Activated CD4-positive, alpha-beta T cell treated with anti-CD3 and anti-CD28 coated beads for 4 hours (primary cell): ENCODE measurements at places on chromosomes 11 and 22.

- DNase-seq: no peak
Measured at GRCh38 chr11:103995896-103996295, 40.5 kb upstream of the DDI1 start.

DNA sequence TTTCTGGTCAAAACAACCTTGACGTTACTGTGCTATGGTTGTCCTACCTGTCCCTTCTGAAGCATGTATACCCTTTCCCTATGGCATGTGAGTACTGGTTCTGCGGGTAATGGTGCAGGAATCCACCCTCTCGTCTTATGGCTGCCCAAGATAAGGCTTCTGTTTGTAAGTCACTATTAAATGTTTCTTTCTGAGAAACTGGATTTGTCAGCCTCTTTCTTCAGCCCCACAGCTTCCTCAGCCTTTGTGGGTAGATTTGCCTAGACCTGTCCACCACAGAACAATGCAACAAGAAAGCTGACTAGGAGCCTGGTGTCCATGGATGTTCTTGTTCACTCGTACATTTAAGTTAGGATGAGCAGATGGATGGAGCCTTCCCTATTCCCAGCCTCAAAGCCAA lies 14.4 kb downstream of the MMP7 start:
- no peak for DNase-seq

DNA sequence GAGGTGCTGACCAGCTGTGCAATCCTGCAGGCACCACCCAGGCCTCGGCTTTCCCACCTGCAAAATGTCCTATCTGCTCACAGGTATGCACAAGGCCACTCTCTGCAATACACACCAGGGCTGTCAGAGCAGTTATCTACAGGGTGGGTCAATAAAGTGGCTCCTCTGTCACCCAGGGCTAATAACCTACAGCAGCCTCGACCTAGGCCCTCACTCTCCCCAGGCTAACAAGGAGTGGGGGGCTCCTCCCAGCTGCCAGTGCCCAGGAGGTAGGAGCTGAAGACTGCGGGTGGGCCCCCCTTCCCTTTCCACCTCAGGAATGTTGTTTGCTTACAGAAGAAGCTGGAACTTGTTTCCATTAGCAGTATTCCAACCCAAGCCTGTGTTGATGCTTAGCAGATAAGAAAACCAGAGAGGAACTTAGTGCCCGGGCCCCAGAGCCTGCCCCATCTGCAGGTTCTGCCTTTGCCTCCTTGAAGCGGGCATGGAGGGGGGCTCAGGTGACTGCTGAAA lies 26.8 kb downstream of the MYH9 start:
- no peak for DNase-seq

DNA sequence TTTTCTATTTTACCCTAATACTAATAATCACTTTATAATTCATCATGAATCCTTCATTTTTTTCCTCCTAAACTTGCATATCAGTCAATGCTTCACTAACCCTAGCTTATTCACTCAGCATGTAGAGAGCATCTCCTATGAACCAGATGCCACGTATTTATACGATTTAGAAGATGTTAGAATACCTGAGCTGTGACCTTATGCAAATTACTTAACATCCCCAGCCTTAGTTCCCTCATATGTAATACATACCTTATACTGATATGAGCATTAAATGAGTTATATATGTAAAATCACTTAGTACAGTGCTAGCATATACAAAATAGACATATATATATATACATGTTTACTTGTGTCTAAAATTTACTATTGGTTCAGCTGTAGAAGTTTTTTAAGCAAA lies 9.0 kb downstream of the FAM76B start:
- no peak for DNase-seq

- DNase-seq: no peak
Measured at GRCh38 chr11:587546-587945, 11.3 kb downstream of the PHRF1 start.

DNA sequence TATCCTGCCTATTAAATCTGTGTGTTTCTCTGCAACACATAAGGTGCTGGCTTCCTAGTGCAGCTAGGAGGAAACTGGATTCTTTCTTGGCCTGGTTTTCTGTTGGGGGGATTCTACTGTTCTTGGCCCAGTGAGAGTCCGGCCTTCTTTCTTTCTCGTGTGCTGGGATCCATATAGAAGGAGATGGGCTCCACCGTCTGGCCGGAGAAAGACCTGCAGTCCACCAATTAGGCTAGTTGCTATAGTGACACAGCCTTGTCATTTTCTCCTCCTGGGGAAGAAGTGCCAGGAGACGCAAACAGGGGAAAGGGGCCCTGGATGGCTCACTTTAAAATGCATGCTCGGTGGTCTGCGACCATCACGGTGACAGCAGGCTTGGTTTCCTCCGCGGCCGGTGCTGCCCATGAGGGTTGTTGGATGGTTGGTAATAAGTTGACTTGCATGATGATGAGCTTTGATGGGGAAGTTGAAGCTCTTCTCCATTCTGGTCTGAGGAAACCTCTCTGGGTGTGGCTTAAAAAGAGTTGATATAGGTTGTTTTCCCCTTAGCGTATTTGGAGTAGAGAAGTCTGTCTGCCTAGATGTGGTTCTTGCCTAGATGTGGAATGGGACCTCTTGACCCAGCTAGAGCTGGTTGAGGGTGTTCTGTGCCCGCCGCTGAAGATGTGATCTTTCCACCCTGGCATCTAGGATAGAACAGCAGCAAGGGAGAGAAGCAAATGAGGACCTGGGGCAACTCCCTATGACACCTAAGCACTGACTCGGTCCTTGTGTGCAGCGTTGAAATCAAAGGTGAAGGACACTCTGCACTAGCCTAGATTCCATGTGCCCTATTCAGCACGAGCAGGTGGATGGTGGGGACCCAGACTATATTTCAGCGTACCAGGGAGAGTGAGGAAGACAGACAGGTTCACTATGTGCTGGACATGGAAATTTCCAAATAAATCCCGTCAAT lies 1335.0 kb downstream of the BRD1 start:
- no peak for DNase-seq

- DNase-seq: no peak
Measured at GRCh38 chr11:78806214-78807004, 231.7 kb upstream of the NARS2 start.

- no peak for DNase-seq
Measured at GRCh38 chr11:120681434-120682331, 170.1 kb downstream of the GRIK4 start.

DNA sequence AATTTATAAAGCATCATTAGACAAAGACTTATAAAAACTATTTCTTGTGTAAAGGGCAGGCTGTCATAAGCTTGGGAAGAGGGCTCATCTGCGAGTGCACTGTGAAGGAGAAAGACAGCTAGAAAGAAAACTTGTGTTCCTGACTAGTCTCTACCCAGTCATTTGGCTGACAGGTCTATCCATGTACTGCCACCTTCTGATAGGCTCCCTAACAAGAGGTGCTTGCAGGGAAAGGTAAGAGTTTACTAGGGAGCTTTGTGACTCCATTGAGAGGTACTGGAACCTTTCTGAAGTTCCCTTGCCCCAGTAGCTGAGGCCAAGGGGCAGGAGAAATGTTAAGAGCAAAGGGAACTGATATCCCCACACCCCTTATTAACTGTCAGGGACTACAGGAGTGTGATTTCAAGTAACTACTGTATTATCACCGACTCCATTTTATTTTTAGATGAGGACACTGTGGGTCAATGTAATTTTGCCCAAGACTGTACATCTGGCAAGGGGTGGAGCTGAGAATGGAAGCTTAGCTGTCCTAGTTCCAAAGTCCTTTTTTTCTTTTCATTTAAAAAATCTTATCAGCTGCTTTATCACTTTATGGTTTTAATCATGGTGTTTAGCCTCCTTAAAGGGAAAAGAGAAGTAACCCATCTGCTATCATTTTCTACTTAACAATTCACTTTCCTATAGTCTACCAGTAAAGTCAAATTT lies 129.4 kb downstream of the ARHGAP20 start:
- DNase-seq: no peak

- no peak for DNase-seq
Measured at GRCh38 chr22:39123751-39124581, 26.9 kb downstream of the APOBEC3H start.

DNA sequence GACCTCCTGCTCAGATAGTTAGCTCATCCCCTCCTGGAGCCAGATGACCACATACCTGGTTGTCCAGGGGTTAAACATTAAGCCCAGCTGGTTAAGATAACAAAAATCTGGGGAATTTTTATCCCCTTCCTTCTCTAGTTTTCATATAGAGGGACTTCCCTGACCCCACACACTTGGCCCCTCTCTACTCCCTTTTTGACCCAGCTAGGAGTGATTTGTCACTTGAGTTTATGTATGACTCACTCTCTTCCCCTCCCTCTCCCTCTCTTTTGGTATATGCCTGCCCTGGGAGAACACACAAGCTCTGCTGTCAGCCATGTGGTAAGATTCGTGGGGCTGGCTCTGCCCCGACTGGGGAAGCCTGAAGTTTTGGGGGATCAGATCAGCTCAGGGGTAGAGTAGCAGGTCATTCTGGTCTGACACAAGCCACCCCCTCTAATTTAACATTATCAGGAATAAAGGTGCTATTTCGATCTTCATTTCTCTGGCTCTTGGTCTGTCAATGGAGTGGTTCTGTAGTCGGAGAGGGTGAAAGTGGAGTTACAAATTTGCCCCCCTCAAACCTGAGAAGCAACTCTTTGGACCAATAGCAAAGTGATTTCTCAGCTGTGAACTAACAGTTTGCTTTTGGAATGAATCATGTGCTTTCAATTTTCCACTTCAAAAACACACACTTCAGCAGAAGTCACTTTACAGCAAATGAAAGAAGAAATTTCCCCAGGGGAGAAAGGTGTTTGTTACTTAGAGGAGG lies 415.3 kb upstream of the CADM1 start:
- DNase-seq: no peak

- DNase-seq: no peak
Measured at GRCh38 chr11:7672276-7672959, 882 bp downstream of the CYB5R2 start.

DNA sequence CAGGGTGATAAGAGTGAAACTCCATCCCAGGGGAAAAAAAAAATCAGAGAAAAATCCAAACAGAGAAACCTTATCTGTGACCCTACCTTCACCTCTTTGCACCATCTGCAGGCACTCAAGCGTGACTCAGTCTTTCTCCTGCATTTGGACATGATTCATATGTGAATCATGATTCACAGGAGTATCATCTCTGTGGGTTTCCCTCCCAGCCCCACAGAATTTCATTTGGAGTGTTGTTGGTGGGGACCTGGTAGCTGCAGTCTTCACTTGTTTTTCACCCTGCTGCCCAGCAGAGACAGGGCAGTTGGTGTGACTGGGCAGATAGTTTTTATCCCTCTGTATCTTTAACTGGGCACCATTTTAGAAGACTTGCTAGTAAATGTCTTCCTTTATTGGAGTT lies 75.7 kb downstream of the DEPDC5 start:
- peak; percentile 11 for DNase-seq

DNA sequence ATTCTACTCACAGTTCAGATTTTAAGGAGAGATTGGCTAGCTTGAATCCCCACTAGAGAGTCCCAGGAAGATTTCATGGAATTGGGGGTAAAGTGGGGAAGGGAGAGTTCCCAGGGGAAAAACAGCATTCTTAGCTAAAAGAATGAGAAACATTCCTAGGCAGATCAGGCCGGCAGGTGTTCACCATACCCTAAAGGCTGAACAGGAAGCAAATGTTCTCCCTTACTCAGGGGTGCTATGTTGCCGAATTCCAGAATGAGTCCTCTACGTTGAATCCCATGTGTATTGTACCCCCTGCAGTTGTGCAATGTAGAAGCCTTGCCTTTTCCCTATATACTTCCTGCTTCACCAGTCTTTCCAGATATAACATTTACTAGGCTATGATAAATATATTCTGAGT lies 135.2 kb upstream of the NCAM1 start:
- no peak for DNase-seq

GRCh38 chr11:11336664-11337063 lies 16.4 kb downstream of the CSNK2A3 start:
- no peak for DNase-seq

- DNase-seq: no peak
Measured at GRCh38 chr11:109914038-109914437, 179.2 kb upstream of the ZC3H12C start.

DNA sequence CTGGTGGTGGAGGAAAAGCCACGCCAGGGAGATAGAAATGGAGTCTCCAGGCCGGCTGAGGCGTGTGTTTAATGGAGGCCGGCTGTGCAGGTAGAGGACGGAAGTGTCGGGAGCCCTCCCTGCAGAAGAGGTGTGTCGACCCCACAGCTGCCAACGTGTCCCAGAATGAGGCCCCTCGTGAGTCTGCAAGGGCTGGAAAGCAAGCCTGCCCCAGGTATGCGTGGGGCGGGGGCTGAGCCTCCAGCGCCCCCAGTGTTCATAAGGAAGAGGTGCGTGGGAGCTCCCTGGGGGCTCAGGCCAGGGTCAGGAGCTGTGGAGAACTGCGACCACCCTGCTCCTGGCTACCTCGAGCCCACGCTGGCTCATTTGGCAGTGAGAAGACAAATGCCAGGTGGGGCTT lies 38.0 kb upstream of the JAM3 start:
- DNase-seq: no peak

DNA sequence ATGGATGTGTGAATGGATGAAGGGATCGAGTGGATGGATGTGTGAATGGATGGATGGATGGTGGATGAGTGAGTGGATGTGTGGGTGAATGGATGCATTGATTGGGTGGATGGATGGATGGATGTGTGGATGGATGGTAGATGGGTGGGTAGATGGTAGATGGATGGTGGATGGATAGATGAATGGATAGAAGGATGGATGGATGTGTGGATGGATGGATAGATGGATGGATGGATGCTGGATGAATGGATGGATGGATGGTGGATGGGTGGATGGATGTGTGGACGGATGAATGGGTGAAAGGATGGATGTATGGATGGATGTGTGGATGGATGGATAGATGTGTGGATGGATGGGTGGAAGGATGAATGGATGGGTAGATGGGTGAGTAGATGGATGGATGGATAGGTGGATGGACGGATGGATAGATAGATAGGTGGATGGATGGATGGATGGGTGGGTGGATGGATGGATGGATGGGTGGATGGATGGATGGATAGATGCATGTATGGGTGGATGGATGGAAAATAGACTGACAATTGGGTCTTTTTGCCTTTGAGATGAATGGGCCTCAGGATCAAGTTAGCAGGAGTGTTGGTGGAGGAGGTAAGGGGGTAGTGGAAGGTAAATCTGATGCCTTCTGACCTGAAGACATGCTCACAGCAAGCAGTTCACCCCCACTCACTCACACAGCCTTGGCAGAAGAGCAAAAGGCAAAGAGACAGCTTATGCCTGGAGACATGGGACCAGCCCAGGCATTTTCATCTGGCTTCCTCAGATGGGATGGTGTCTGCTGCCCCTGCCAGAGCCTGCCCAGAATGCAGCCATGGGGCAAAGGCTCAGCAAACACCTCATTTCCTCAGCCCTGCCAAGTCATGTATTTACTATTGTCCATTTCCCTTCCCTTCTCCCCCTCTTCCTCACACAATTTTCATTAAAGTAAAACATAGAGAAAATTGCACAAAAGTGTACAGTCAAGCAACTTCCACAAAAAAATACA lies 8.0 kb upstream of the FADD start:
- DNase-seq: no peak

DNA sequence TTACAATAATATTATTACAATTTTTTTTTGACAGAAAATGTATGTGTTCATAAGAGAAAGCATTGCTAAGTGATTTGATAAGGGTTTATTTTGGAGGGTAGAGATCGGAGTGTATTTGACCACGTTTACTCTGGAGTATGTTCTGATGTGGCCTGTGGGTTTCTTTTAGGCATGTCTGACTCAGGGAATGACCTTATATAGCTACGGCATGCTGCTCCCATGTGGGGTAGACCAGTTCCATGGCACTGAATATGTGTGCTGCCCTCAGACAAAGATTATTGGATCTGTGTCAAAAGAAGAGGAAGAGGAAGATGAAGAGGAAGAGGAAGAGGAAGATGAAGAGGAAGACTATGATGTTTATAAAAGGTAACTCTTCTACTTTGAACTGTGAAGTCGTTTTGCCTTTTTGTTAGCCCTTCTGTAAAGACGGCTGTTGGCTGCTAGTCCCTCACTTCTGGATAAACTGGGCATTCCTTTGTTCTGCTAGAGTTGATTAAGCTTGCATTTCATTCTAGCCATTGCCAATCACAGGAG lies 38.1 kb upstream of the ST14 start:
- no peak for DNase-seq
